Muscle of leg (tissue), 16 donors: ENCODE measurements at places on chromosomes 4 and X. TPM values are rescaled to one million over a fixed set of nuclear protein-coding genes. Genes with fewer than 3 reads are reported as not detected.

Gene ARHGAP4
- total RNA-seq: 15.5 TPM

Gene NMU
- 1.2 TPM for total RNA-seq

Gene MAOB
- 0.31 TPM for total RNA-seq

Gene GUCY1A1
- 16.4 TPM for total RNA-seq

Gene MAGEA1
- total RNA-seq: not detected

Gene AKAP14
- total RNA-seq: not detected

Gene REPS2
- 8.6 TPM for total RNA-seq

Gene UGT2B11
- total RNA-seq: 0.13 TPM

Gene BTC
- total RNA-seq: 7.1 TPM

Gene TSC22D3
- total RNA-seq: 64.2 TPM

Gene EPGN
- total RNA-seq: 0.49 TPM

Gene SPANXA1
- total RNA-seq: not detected

Gene ENAM
- total RNA-seq: 2.4 TPM

Gene CT45A1
- total RNA-seq: 0.13 TPM

Gene GPRASP2
- total RNA-seq: 27.9 TPM

Gene RENBP
- total RNA-seq: 3.1 TPM

Gene SRPK3
- total RNA-seq: 195 TPM

Gene SLITRK4
- 4.7 TPM for total RNA-seq

Gene CT45A3
- total RNA-seq: not detected

Gene FRG2
- not detected for total RNA-seq

Gene GPC3
- total RNA-seq: 271 TPM

Gene SYN1
- 0.75 TPM for total RNA-seq

Gene FBXW7
- total RNA-seq: 73.7 TPM

Gene KIF4A
- total RNA-seq: 5.1 TPM

Gene GALNTL6
- 0.53 TPM for total RNA-seq

Gene SLC10A7
- 11.0 TPM for total RNA-seq

Gene CD38
- 0.44 TPM for total RNA-seq

Gene TSPAN6
- total RNA-seq: 29.6 TPM

Gene RBMXL3
- total RNA-seq: not detected

Gene MAGEA2
- not detected for total RNA-seq

Gene KIT
- 5.9 TPM for total RNA-seq

Gene STPG2
- 0.18 TPM for total RNA-seq

Gene HPF1
- total RNA-seq: 24.3 TPM

Gene ADGRL3
- 40.7 TPM for total RNA-seq

Gene FAM9C
- total RNA-seq: not detected
